ENCODE measurements at places on chromosomes 1 and 21.

DNA sequence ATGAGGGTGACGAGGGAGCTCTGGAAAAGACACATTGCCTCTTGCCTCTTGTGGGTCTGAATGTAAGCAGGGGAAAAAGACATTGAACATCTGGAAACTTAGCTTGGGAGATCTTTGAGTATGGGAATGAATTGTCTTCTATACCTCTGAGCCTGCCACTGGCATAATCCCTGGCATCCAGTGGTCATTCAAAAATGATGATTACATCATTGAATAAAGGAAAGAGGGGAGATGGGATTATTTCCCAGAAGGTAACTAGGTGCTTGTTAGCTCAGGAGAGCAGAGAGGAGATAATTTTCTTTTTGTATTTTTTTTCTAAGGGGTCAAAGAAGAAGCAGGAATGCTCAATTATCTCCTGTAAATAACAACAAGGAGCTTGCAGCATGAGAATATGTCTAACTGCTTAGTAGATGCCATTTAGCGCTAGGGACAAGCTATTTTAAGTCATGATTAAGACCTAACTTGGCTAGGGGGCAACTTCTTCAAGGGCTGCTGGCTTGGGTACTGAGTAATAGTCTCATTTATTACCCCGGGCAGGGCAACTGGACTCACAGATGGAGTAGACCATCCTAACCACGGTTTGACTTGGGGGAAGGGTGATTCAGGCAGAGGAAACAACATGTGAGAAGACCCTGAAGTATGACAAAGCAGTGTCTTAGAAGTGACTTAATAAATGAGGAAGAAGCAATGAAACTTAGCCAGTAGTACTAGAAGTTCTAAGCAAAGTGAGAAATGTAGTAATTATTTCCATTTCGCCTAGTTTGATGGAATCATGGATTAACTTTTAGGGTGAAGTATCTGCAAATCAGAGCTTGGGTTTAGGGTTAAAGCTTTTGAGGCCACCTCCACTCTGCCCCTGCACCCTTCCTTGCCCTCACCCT, 11.0 kb upstream of the XCL2 start:
- no peak for DNase-seq

DNA sequence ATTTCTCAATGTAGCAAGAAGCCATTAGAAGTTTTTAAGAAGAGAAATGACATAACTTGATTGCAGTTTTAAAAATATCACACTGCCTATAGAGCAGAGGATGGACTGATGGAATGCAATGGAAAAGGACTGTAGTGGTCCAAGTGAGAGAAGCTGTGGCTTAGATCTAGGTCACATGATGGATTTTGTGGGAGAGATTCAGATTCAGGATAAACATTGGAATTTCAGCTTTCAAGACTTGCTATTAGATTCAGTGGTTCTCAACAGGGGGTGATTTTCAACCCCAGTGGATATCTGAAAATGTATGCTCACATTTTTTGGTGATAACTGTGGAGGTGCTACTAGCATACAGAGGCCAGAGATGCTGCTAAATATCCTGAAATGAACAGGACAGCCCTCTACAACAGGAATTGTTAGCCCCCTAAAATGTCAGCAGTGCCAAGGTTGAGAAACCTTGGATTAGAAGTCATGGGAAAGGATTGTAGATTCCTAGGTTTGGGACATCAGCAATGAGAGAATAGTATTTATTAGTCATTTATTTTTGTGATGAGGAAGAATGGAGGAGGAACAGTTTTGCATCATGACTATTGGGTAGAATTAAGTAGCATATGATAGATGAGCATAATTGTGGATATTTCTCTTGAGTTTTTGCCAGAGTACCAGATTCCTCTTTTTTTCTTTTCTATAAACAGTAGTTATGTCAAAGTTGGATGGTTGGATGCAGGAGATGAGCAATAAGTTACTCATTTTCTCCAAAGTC, 30.1 kb upstream of the KCNK2 start:
- no peak for DNase-seq

- no peak for DNase-seq
These were observed 105.7 kb downstream of the PRDM16 start for GRCh38 chr1:3174487-3175247.

DNA sequence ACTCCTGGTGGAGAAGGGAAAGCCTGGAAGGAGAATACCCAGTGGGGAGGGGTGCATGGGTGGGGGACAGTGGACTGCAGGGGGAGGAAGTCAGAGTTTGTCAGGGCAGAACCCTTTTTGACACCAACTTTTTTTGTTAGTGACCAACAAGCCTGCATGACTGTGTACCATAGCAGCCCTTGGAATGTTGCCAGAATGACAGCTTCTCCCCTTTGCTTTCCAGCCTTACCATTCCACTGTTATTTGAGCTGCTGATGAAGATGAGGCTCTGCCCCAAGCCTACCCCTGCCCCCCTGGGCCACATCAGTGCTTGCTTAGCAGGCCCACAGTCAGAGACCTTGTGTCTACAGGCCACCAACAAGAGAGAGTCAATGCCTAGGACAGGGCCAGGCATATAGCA, 341.2 kb downstream of the HHAT start:
- no peak for DNase-seq

DNA sequence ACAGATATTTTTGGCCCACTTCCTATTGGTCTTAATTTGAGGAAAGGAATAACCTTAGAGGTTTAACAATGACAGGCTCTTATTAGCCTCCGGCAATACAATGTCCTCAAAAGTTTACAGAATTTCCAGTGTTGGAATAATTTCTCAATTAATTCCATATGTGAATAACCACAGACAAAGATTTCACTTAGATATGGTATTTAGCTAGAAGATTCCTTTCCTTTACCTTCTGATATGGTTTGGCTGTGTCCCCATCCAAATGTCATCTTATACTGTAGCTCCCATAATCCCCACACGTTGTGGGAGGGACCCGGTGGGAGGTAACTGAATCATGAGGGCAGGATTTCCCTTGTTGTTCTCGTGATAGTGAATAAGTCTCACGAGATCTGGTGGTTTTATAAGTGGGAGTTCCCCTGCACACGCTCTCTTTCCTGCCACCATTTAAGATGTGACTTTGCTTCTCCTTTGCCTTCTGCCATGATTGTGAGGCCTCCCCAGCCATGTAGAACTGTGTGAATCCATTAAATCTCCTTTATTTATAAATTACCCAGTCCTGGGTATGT, 54.9 kb upstream of the RGS7 start:
- no peak for DNase-seq

GRCh38 chr1:170470121-170470520, 61.8 kb upstream of the GORAB start:
- DNase-seq = no peak

GRCh38 chr1:178541829-178542553, 29.1 kb downstream of the TEX35 start:
- no peak for DNase-seq

- DNase-seq = no peak
These were observed 44.6 kb downstream of the RCAN1 start for GRCh38 chr21:34570313-34570712.

DNA sequence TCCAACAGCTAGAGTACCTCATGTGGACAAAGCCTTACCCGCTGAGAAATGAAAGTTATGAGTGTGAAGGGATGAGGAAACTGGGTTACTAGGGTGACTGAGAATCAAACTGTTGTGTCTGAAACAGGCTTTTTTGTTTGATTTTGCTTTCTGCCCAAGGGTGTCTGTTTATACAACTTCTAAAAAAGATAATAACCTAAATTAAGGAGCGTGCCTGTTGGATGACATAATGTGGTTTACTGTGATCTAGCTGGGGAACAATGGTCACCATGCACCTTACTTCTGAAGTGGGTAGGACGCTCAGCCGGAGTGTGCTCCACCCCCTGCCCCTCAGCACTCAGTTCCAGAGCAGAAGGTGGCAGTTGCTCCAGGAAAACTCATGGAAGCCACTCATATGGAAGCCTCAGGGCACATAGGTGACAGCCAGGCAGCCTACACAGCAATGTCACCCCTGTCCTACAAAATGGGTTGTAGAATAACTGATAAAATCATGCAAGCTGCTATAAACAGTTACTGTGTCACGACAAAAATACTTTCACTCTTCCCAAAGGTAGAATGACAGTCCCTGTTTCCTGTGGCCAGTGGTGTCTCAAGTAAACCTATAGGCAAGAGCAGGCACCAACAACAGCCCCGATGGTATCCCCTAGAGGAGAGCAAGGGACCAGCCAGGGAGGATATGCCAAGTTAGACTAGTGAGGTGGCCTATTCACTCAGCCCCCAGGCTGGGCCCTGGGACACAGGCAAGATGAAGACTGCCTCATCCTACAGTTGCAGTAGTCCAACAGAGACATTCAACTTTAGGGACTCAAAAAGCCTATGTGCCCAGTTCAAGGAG, 29.3 kb downstream of the SIPA1L2 start:
- no peak for DNase-seq

GRCh38 chr1:218705911-218706893, 361.1 kb downstream of the TGFB2 start:
- DNase-seq = no peak

GRCh38 chr1:98496256-98496995, 165.1 kb upstream of the SNX7 start:
- DNase-seq = no peak

- DNase-seq = no peak
These were observed 248.7 kb downstream of the NPHP4 start for GRCh38 chr1:5743435-5744095.

GRCh38 chr1:68918563-68918962, 421.7 kb upstream of the DEPDC1 start:
- no peak for DNase-seq

DNA sequence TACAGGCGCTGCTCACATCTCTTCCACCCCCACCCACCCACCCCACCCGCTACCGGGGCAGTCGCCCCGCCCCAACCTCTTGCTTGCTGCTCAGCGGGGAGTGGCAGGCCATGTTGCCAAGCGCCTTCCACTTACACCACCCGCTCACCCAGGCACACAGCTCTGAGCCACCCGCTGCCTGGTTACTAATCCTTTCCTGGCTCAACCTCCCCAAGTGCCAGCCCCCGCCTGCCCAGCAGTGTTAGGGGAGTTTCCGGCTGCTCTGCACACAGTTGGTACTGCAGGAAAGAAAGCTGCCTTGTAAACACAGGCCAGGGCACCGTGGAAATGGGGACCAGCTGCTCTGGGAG, 56.2 kb downstream of the LACTBL1 start:
- DNase-seq = no peak

DNA sequence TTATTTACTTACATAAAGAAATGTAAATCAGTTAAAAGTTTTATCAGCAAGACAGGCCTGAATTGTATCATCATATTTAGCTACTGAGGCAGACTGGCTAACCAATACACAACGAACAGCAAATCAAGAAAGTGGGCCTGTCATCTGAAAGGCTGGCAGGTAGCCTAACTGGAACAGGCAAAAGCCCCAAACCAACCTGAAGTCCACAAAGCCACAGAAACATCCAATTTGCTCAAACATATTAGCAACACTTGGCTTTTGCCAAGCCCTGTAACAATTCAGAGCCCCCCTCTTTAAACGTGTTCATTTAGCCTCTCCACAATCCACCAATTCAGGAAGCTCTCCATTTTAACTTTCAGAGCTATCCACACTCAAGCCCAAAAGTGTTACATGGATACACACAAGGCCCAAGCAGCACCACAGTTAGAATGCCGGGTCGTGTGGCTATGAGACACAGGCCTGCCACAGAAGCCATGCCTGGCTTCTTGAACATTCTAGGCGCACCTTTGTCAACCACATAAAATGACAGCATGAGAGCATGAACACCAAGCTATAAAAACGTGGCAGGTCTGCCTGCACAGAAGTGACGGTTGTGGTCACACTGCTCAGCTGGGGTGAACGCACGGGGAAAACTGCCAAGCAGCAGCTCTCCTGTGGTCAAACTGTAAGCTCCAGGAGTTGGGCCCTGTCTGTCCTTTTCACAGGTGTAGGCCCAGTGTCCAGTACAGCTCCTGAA, 49.3 kb downstream of the CD34 start:
- DNase-seq = no peak

DNA sequence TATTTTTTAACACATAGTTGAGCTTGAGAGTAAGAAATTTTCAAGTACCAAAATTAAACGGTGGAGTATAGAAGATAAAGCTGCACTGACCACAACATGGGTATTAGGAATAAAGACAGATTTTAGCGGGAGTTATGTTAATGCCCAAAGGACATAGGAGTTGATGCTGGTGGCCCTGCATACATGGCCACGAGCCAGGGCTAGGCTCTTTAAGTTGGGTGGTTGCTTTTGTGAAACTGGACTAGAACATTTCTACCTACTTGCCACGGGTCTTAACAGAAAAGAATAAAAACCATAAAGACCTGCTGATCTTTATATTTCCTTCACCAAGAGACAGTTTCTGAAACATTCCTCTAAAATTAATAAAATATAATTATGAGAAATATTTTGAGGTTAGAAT, 14.9 kb downstream of the EDEM3 start:
- DNase-seq = no peak

DNA sequence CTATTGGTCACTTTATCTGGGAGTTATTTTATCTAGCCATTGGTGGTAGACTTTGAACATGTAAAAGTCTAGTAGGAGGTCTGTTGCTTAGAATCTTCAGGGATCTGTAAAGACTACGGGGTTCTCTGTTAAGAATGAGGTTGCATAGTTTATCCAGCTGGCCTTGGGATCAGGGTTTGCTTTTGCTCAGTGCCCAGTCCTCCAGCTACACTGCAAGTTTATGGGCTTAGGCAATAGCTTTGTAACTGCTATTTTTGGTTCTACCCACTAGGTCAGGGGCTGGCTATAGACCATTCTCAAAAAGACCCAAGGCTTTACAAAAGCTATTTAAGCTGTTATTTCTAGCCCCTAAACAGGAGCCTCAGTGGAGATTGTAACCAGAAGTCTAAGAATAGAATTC, 9.8 kb downstream of the SH3GLB1 start:
- DNase-seq = no peak

DNA sequence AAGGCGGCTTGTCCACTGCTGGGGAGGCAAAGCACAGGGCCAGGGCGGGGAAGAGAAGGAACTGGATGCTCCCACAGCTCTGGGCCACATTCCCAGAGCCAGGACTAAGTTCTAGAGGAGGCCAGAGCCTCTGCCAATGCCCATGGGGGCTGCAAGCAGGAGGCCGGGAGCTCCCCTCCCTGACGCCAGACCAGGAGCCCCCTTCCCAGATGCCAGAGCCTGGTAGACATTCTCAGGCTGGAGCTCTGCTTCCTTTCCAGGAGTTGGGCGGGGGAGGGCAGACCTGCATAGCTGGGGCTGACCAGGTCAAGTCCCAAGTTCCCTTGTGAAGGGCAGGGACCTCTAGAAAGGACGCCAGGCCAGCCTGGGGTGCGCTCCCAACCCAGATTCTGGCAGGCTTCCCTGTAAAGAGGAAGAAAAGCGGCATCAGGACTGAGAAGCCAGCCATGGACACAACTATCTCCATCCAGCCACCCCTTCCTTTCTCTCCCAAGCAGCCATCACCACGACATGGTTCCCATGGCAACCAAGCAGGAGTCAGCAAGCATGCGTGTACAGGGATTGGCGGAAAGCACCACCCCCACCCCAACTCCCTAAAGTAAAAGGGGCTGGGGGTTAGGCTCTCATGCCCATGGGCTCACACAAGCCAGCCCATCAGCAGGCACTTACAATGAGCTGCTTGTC, 13.4 kb downstream of the KIF21B start:
- DNase-seq = no peak

DNA sequence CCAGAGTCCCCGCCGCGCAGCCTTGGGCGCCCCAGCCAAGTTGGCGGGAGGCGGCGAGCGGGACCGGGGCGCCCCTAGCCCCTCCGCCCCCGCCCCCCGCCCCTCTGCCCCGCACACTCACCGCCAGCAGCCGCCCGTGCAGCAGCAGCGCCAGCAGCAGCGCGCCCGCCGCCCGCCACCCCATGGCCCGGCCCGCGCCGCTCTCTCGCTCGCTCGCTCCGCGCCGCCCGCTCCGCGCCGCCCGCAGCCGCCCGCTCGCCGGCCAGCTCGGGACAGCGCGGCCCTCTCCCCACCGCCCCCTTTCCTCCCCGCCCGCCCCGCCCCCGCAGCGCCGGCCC, at the start of gene HSPG2:
TSS of gene HSPG2 (minus strand) at position 277 of the 338 bp plus-strand sequence. CDS start at position 184, 93 bp downstream.
- DNase-seq = no peak
